ENCODE measurements at places on chromosomes 4 and X.

GRCh38 chrX:116667346-116668134, 204.8 kb upstream of the CT83 start:
- DNase-seq: no peak

GRCh38 chr4:75289914-75290582, 224.2 kb downstream of the RCHY1 start:
- DNase-seq: no peak

DNA sequence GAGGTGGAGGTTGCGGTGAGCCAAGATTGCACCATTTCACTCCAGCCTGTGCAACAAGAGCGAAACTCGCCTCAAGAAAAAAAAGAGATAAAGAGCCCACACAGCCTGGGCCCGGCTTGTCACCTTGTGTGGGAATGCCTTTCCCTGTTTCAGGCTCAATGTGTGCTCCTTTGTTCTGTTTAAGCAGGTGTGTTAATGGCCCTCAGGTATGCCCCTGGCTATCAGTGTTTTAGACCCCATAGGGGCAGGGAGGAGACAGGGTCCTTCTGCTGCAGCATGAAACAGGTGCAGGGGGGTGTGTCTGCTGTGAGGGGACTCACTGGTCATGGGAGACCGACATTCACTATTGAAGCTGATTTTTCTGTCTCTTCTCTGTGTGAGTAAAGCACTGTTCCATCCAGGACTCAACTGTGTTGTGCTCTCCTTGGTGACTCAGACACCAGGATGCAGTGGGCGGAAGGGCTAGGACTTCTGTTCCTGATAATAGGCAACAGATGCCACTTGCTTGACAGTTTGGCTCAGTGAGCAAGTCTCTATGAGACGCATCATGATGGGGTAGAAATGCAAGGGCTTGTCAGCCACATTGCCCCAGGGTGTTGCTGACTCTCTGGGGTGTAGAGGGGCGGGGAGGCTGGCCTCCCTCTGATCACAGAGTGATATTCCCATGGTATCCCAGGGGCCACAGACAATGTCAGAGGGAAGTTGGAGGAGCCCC, 15.6 kb upstream of the LAP3 start:
- no peak for DNase-seq

DNA sequence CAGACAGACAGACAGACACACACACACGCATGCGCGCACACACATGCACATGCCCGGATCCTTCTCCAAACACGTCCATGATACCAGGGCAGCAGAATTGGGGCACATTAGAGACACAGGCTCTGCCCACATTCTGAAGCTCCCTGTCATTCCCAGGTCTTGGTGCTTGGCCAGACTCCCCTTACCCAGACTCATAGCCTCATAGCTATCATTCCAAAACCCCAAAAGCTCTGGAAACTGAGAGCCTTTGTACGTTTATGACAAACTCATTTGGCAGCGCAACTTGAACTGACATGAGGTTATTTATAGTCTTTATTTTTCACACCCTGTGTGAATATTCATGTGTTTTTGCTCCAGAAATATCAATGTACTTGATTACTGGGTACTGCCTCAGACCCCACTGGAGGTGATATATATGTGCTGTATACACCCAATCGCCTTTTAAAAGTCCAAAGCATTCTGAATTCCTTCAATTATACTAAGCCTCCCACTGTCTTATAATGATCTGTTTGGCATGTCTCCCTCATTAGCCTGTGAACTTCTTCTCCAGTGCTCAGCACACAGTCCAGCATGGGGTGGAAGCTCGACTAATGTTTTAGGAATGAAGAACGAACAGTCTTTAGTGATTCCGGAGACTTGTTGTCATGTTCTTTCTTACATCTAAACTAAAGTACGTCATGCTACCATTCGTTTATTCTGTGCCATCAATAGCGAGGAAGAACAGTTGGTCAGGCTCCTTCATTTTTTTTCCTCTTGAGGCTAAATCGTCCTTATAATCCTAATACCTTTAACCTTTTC, 45.0 kb downstream of the RTL9 start:
- DNase-seq: no peak

DNA sequence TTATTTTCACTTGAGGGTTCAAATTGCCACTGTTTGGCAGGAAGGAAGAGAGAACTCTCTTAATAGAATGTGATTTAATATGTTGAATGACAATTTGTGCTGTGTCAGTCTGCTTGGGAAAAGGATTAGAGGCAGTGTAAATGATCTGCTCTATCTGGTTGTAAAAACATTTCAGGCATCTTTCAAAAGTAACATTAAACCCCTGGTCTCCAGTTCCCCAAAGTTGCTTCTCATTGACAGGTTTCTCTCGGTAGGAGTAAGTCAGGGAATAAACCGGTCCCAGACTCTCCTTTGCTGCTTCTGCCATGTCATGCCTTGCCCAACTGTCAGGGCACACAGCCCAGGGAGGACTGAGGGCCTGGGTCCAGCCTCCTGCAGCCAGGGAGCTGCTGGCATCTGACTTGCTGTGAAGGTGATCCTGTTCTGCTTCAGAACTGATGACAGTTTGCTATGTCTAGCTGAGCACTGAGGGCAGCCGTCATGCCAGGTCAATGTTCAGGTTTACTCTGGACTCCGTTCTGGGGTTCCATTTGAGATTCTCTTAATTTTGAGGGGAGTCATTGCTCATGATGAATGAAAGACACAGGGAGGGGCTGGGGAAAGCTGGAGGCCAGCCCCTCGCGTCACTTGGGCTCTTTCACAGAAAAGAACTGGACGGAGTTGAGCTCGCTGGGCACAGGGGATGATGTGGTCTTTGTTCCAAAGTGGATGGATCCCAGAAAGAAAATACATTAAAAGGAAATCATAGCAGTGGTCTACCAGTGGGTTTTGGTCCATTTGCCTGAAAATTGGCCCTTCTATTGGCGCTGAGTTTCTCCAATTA, 312.4 kb downstream of the ARHGAP10 start:
- no peak for DNase-seq

DNA sequence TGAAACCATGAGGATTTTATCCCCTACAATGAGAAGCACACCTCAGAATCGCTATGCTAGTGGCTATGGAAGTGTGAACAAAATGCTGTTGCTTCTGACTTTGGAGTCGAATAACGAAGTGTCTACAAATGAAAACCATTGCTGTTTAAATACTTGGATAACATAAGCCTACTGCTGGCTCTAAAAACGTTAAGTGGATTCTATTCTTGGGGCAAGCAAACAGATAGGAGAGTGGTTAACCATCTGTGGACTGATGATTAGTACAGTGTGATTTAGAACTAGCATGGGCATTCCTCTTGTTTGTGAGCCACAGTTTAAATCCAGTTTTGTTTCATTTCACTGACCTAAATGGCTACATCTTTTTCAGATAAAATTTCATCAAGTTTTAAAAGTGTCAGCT, 109.7 kb upstream of the PNPLA4 start:
- peak; percentile 20 for DNase-seq

- no peak for DNase-seq
Observed at GRCh38 chr4:74674750-74675149, 119.6 kb downstream of the BTC start.

- no peak for DNase-seq
Observed at GRCh38 chr4:41418444-41418843, 119.5 kb upstream of the LIMCH1 start.

DNA sequence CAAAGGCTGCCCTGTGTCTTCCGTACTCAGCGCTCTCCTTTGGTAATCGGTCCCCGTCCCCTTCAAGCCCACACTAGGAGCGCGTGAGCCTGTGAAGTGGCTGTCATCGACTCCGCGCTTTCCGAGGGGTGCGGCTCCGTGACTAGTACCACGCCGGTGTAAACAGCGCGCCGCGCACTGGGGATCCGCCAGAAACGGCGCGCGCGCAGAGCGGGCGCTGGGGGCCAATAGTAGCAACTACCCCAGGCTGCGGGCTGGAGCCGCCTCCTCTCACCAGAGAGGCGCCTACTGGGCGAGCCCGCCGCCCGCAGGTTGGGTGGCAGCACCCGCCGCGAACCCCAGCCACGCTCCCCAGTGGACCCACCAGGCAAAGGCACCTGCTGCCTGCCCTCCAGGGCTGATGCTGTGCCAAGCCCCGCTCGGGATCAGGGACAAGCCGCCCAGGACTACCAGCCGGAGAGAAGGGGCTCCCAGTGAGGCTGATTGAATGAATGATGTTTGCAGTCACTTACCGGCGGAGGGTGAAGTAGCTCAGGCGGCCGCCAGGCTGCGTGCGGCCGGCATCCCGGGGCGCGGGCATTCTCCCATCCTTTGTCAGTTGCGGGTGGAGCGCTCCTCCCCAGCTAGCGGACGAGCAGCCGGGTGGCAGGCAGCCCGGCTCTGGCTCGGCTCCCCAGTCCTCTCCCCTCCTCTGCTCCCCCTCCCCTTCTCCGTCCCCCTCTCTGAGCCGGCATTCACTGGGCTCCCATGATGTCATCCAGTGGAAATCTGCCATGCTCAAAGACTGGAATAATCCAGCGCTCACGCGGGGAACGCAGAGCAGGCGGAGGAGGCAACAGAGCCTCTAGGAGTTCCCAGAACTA, 370.3 kb upstream of the SMIM31 start:
- no peak for DNase-seq

GRCh38 chr4:7062816-7063215, 5.0 kb downstream of the GRPEL1 start:
- DNase-seq: no peak

DNA sequence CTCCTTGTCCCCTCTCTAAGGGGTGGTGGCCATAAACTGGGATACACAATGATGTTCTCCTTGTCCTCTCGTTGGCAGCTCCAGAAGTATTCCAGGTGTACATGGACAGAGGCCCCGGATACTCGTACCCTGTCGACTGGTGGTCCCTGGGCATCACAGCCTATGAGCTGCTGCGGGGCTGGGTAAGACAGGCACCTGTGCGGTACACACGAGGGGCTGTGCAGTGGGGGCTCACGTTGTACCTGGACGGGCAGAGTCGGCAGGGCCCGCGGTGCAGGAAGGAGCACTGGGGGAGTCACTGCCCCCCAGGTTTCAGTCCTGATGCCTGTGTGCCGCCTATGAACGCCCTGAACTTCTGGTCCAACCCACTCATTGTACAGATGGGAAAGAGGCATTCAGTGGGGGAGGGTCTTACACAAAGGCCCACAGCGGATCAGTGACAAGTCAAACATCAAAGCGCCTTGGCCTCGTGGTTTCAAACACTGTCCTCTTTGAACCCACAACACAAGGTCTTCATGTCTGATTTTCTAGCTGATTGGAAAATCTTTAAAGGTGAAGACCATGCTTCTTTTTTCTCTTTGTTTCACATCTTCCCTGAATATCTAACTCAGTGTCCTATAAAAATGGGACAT, 261.6 kb downstream of the EVC2 start:
- no peak for DNase-seq

GRCh38 chr4:9602389-9602914, 158.2 kb downstream of the DEFB131A start:
- DNase-seq: no peak

- no peak for DNase-seq
Observed at GRCh38 chrX:119880552-119881437, 9.2 kb downstream of the NDUFA1 start.

DNA sequence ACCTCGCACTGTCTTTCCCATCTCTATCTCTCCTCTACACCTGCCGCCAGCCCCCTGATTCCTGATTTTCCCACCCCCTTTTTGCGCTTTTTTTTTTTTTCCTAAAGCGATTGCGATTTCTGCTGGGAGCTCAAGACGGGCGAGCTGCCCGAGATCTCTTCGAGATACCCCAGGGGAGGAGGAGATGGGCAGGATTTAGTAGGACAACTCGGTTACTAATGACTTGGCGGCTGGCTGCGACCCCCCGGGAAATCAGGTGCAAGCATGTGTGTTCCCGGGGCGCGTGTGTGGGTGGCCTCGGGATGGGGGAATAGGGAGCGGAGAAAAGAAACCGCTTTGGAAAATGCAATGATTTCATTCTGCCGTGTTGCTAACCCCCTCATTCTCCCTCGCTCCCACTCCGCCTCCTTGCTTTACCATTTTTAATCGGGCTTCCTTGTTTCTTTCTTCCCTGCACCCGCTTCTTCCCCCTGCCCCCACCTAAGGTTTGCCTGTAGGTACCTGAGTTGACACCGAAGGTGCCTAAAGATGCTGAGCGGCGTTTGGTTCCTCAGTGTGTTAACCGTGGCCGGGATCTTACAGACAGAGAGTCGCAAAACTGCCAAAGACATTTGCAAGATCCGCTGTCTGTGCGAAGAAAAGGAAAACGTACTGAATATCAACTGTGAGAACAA, 4.4 kb downstream of the SLITRK2 start:
- DNase-seq: no peak

GRCh38 chr4:11116940-11117339, 311.8 kb downstream of the HS3ST1 start:
- DNase-seq: no peak

- DNase-seq: no peak
Observed at GRCh38 chrX:132119283-132119682, 8.5 kb downstream of the FRMD7 start.
